Esophagus mucosa (tissue), 1 donor: ENCODE measurements at places on chromosomes 5 and 9.

GRCh38 chr5:174056064-174056847 lies 10.8 kb downstream of the NSG2 start:
- no peak for ATAC-seq

DNA sequence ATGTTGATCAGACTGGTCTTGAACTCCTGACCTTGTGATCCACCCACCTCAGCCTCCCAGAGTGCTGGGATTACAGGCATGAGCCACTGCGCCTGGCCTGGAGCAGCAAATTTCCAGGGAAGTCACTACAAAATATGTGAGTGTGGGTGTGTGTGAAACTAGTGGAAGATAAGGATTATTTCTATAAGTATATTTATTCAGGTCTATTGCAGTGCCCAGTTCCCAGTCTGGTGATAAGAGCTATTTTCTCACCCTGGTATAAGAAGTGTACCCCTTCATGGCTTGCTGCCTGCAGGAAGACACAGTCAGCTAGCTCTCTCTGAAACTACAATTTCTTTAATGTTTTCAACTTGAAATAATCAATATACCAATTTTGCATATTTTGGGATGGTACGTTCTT lies 37.1 kb downstream of the TARS1 start:
- no peak for ATAC-seq

GRCh38 chr5:138542180-138542955 lies 668 bp downstream of the ETF1 start:
- ATAC-seq: no peak

GRCh38 chr9:110143950-110144545 lies 63.9 kb downstream of the C9orf152 start:
- peak; percentile 35 for ATAC-seq

DNA sequence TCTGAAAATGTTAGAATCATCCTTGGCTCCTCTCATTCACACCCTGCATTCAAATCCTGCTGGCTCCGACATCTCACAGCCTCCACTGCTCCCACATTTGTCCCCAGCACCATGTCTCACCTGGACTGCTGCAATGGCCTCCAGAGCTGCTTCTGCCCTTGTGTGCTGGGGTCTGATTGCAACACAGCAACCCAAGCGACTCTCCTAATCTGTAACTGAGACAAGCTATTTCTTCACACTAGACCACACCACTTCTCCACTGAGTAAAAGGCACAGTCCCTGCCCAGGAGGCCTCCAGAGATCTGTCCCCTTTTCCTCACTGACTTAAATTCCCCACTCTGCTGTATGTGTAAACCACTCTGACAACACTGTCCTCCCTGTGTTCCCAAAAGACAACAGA lies 151.1 kb upstream of the TAS2R1 start:
- no peak for ATAC-seq

DNA sequence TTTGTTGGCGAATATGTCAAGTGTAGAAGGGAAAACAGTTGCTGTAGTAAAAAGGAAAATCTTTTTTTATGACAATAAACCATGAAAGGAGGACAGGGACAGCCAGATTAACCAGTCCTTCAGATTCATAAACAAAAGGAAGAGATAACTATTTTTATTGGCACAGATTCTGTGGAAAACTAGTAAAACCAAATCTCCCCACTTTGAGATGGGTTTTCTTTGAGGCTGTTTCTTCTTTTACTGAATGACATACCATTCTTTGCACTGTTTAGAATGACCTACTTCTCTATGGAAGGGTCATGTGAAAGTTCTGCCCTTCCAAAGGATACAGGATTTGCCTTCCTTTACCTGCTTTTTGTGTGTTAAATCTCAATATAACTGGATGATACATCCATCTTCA lies 13.7 kb downstream of the CAST start:
- no peak for ATAC-seq

- ATAC-seq: no peak
Observed at GRCh38 chr5:136208916-136209315, 16.0 kb upstream of the SMIM32 start.

DNA sequence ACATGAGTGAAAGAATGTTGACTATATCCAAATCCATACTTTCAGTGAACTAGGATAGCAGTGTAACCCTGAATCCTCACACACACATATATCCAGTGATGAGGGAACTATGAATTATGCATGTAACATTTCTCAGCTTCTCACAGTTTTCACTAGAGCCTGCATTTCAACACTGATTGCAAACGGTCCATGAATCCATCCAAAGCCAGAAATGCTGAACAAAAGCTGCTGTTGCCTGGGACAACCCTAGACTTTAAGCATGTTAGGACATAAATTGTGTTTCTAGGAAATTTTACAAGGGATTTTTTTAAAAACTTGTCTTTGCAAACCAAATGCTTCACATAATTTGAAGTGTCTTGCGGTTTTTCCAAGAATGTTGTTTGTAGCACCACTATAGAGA lies 2010.0 kb upstream of the WWC1 start:
- no peak for ATAC-seq

- ATAC-seq: no peak
Observed at GRCh38 chr5:124700333-124700732, 46.1 kb downstream of the ZNF608 start.

DNA sequence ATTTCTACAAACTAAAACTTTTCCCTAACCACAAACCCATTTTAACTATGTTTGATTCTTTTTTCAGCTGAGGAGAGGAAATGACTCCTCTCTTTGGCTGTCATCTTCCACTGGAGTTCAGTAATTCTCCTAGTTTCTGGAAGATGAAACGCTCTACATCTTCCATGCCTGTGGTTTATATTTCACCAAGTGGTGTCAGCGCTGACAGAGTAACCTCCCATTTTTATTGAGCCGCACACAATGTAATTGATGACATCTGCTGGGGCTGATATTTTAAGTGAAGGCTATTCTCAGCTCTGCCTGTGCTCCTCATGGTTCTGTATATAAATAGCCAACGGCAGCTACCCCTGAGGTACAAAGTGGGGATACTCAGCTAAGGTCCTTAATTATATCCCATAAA lies 234.6 kb downstream of the SPOCK1 start:
- ATAC-seq: no peak

- ATAC-seq: peak; percentile 2
Observed at GRCh38 chr9:135889564-135890189, 17.7 kb downstream of the CAMSAP1 start.

GRCh38 chr5:66851306-66851705 lies 255.1 kb downstream of the MAST4 start:
- ATAC-seq: no peak

GRCh38 chr9:7366121-7366520 lies 433.5 kb downstream of the DMAC1 start:
- no peak for ATAC-seq

GRCh38 chr9:135275571-135276289 lies 188.3 kb downstream of the OLFM1 start:
- peak; percentile 53 for ATAC-seq

DNA sequence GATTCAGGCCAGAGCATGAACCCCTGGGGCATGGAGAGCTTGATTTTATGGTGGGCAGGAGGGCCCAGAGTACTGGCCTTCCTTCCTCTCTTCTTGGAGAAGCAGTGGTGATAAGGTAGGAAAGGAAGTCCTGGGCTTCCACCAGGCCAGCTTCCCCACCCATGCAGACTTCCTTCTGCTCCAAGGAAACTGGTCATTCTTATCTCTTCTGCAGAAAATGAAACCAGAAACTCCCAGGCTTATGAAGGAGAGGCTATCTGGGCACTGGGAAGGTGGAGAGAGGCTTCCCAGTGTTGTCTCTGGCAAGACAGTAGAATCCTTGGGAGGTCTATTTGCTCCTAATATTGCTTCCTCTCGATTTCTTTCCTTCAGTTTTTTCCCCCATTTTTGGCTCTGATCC lies 110.5 kb upstream of the EQTN start:
- no peak for ATAC-seq

DNA sequence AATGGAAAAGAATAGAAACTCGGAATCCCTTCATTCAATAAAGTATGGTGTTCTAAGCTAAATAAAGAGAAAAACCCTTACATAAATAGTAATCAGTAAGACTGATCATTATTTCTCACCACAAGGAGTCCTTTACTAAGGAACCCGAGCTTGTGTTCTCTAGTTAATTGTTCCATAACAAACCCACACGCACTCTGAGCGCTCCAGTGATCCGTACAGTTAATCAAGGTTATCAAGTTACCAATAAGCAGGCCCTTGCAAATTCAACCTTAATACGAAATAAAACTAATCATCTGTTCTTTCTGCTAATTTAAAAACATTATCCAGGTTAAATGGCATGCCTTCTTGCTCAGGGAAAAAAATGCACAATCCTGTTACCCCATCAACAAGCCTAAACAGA lies 224.4 kb downstream of the FRMD3 start:
- no peak for ATAC-seq

DNA sequence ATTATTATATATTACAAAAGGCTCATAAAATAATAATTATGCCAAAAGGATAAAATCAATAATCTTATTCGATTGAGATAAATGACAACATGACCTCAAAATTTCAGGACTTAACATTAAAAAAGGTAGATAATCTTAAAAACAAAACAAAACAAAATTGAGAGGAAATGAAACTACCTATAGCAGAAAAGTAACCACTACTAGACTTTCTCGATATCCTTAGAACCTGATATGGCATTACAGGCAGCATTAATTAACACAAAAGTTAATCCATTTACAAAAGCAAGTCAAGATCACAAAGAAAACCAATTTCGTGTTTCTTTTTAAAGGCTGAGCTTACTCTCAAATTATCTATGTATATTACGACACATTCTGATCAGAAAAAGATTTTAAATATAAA lies 29.9 kb downstream of the TMEM161B start:
- ATAC-seq: no peak

GRCh38 chr5:54457094-54457862 lies 1.8 kb downstream of the HSPB3 start:
- ATAC-seq: no peak

- ATAC-seq: no peak
Observed at GRCh38 chr5:142106061-142106460, 2.5 kb upstream of the NDFIP1 start.

GRCh38 chr9:31136524-31136923 lies 1247.9 kb upstream of the ACO1 start:
- no peak for ATAC-seq

GRCh38 chr9:69175486-69175885 lies 1.4 kb downstream of the TJP2 start:
- no peak for ATAC-seq

DNA sequence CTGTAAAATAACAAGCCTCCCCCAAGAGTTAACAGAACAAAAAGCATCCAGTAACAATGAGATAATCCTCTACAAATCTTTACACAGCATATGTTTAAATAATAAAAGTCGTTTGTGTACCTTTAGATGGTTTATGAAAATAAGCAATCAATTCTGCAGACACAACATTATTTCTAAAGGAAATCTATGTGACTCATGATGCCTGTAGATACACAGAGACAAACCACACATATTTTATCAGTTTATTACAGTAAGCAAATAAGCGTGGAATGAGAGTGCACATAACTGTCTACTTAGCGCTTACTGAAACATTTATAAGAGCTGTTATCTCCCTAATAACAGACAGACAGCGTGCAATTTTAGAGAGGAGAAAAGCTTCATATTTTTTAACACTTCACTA lies 243.6 kb downstream of the AP3B1 start:
- no peak for ATAC-seq

GRCh38 chr5:58828258-58828657 lies 245.4 kb downstream of the RAB3C start:
- no peak for ATAC-seq

DNA sequence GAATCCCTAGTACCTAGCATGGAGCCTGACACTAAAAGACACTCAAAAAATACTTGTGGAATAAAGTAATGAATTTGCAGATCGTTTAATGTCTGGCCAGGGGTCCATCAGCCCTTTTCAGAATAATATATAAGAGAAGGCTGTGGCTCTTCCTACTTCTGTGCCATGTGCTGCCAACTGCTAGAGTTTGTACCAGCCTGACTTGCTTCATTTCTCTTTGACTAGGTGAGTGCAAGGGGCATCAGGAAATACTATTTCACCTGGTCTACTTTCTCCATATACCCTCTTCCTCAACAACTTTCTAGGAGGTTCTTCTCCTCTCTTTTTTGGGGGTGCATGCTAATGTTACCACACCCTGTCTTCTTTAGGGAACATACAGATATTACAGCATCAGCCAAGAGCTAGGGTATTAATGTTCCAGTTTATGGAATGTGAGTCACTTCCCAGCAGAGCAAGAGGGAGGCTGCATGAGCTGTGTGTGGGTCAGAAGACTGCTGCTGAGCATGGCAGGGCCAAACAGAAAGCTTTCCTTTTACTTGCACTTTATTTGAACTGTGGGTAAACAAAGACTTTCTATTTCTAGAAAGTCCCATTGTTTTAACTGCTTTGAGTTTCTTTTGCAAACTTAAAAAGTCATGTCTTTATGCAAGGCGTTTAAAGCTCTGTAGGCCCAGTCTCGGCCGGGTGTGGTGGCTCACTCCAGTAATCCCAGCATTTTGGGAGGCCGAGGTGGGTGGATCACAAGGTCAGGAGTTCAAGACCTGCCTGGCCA lies 158.9 kb downstream of the ADAMTSL1 start:
- ATAC-seq: peak; percentile 98

- no peak for ATAC-seq
Observed at GRCh38 chr9:87569518-87569917, 71.9 kb downstream of the DAPK1 start.

GRCh38 chr5:167061695-167062094 lies 1229.8 kb upstream of the WWC1 start:
- no peak for ATAC-seq

DNA sequence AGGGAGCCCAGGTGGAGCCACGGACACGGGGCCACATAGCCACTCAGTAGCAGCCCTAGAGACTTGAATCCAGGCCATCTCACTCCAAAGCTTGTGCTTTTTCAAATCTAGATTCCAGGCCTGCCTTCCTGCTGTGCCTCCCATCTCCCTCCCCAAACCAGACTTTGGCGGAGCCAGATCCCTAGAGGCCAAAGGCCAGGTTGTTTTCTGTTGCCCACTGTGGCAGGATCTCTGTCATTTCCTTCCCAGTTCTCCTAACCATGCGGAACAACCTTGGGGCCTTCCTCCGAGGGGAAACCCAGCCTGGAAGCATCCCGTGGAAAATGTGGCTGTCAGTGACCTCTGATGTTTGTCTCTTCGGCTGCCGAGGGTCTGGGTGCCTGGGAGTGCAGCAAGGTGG lies 16.4 kb upstream of the RPS14 start:
- peak; percentile 29 for ATAC-seq

- ATAC-seq: no peak
Observed at GRCh38 chr5:157914151-157914788, 55.3 kb upstream of the CLINT1 start.

GRCh38 chr5:151086192-151086869 lies 5.5 kb upstream of the TNIP1 start:
- no peak for ATAC-seq

DNA sequence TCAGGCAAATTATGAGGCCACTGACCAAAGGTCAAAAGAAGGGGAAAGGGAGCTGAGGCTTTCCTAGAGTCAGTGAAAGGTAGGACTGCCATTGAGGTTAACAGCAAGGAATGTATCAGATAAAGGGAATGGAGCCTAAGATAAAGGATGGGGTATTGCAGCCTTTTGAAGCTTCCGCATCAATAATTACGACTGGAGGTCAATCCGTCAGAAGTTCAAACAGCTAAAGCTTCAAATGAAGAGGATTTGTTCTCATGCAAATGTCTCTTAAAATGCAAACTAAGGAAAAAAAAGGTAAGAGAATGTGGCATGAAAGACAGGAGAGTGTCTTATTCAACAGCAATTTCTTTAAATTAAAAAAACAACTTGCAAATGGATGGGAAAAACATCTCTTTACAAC lies 341.1 kb upstream of the RGMB start:
- no peak for ATAC-seq
